Activated T-cell treated with anti-CD3 and anti-CD28 coated beads, Interleukin-2, amount 50 U/mL, for 1 hour (primary cell): ENCODE measurements at places on chromosomes 7 and 10.
A peak's percentile ranks its signal among the peaks of the same experiment; 100 is the strongest.

DNA sequence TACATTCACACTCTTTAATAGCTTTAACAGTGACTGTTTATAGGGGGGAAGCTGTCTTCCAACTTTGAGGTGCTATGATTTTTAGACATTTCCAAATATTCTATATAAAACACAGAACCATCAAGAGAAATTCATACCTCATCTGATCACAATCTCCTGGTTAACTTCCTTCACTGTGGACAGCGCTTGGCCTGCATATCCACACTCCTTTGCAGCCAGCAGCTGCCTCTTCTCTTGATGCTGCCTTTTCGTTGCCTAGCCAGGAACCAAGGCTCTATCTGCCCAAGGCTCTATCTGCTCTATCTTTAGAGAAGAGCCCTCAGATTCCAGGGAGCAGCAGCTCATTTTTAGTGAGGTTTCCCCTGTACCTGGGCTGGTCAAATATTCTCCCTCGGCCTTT lies 252.0 kb downstream of the PTEN start:
- no peak for DNase-seq

- DNase-seq: no peak
Measured at GRCh38 chr7:102170393-102170970, 116.2 kb upstream of the SH2B2 start.

- peak; percentile 65 for DNase-seq
Measured at GRCh38 chr7:149496642-149497391, 792 bp downstream of the ZNF746 start.

GRCh38 chr10:110059925-110060324 lies 52.1 kb downstream of the ADD3 start:
- DNase-seq: no peak

- no peak for DNase-seq
Measured at GRCh38 chr7:93365341-93365740, 133.2 kb downstream of the VPS50 start.

DNA sequence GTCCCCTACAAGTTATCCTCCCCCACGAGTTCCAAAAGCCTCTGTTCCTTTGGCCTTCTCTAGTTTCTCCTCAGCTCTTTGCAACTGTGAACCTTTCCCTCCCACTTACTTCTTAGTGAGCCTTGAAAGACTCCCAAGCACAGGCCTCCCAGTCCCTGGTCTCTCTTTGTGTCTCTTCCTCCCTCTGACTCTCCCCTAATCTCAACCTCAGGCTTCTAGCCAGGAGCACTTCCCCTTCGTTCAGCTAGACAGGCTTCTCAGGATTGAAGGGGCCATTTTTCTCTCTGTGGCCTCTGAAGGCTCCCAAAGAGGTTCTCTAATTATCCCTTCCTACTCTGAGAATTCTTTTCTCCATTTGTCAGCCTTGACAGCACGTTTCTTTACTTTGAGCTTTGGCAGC lies 50.2 kb upstream of the PHYHIPL start:
- no peak for DNase-seq

GRCh38 chr7:30771880-30772425 lies 736 bp downstream of the MINDY4 start:
- DNase-seq: no peak

DNA sequence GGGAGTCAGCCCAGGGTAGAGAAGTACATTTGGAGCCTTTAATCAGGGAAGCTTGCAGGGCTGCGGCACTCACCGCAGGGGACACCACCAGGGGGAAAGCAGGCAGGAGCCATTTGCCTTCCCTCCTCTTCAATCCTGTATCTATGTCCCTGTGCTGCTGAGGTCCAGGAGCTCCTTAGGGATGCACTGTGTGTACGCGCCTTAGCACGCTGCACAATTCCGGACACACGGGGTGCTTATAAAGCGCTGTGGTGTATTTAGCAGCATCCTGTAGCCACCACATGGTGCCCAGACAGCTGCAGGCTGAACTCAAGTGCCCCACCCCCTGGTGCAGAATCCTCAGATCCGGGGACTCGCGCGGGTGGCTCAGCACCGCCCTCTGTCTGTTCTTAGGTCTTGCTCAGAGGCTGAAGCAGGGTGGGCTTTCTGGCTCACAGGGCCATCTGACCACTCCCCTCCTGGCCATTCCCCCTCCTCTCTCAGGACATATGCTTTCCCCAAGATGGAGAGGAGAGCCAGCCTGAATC lies 421.4 kb downstream of the SDK1 start:
- peak; percentile 36 for DNase-seq

DNA sequence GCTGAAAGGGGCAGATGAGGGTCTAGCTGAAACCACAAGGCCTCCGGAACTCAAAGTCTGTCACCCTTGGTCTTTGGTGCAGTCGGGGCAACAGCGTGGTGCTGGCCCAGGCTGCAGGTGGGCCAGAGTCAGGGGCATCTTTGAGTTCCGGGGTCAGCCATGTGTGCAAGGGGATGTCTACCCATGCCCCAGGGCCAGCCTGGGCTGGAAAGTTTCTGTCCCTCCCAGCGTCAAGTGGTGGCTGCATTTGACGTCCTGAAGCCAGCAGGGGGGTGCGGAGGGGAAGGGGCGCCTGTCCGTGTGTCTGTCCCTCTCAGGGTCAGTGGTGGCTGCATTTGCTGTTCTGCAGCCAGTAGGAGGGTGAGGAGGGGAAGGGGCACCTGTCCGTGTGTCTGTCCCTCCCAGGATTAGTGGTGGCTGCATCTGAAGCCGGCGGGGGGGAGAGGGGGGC lies 638 bp downstream of the BRAT1 start:
- no peak for DNase-seq

DNA sequence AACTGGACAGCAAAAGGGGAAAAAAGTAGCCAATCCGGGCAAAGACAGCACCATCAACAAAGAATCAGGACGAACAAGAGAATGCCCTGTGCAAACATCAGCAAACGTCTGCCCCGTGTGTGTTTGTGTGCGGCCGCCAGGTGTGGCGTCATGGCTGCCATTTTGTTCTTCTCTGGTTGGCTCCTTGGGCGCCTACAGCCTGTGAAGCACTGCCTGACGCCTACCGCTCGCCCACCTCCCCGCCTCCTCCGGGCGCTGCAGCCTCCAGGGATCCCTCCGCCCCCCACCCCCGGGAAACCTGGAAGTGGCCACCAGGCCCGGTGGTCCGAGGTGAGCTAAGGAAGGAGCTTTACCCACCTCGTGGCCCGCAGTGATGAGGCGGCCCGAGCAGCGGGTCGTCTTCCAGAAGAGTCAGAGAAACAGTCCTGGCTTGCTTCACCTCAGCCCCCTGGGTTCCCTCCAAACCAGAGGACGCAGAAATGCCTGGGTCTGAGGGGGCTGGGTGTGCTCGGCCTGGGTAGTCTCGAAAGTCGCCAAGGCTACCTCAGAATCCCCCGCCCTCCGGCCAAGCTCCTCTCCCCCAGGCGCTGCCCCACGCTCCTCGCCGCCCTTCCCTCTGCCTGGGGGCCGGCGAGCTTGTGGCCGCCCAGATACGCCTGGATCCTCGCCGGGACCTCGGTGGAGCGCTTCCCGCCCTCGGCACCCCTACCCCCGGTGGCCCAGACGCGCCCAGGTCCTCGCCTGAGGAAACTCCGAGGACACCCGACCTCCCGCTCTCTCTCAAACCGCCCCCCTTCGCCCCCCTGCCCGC lies 61.8 kb upstream of the IL6 start:
- no peak for DNase-seq

GRCh38 chr10:6748981-6749635 lies 169.0 kb upstream of the PRKCQ start:
- DNase-seq: no peak

DNA sequence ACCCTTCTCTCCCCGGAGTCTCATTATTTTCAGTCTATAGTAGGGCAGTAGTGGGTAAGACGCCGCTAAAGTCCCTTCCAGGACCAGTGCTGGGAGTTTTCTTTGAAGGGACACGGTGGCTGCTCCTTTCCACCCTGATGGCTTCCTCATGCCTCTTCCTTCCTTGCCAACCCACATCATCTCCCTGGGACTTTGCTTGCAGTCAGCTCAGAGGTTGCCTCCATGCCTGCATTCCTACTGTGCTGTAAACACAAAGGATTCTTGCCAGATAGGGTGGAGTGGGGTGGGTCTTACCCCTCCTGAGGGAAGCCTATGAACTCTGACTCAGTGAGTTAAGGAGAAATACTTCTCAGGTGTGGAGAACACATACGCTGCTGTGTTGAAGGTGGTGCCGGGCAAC lies 59.9 kb upstream of the IGFBP3 start:
- no peak for DNase-seq

DNA sequence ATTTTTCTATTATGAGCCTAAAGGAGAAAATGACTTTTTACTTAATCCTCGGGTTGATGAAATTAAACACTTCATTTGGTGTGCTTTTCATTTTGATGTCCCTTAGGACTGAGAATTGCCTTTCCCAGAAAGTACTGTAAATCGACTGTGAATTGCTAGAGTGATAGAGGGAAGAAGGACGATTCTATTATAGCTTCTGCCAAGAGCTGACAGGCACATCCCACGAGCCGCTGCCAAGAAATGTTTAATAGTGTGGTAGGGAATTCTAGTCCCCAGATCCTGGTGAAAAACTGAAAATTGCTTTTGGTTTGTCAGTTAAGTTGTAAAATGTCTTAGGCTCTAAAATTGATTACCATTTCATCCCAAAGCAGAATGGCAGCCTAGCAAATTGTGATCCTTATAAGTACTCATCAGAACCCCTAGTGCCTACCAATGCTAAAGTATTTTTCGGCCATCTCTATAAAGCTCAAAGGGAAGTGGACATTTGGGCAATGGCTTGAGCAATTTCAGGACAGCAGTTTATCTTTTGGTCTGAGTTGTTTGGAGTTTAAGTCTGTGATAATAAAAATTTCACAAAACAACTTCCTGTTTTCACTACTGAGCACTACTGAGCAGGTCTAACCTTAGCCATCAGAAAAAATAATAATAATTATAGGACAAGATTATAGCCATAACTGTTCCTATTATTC lies 44.6 kb upstream of the HYCC1 start:
- no peak for DNase-seq

GRCh38 chr10:79046326-79046725 lies 22.4 kb upstream of the ZMIZ1 start:
- no peak for DNase-seq

- no peak for DNase-seq
Measured at GRCh38 chr7:251446-252175, 38.4 kb upstream of the FOXL3 start.

GRCh38 chr10:61470740-61471139 lies 17.6 kb upstream of the TMEM26 start:
- no peak for DNase-seq

DNA sequence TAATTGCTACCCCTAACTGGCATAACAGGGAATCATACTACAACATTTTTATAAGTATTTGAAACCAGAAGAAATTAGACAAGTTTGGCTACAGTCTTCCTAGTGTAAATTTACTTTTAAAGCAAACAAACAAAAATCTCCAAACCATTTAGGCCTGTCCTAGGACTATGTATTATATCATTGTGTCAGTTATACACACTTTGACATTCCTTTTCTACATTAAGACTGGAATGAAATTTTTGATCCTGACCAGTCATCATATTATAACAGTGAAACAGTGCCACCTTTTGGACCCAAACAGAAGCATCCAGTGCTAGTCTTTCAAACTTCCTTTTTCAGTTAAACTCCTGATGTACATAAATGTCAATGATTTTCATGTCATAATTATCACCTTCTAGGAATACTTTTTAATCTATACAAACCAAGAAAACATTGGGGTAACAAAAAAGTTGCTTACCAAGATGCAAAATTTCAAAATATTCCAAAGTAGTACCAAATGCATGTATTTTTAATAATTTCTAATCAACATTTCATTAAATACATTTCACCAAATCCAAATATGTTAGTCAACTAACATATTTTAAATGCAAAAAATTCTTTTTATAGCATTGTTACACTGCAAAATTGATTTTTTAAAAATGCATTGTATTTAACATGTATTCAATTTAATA lies 75.7 kb downstream of the IMMP2L start:
- DNase-seq: no peak

GRCh38 chr10:84194424-84195043 lies at the start of gene CDHR1:
Gene CDHR1 (plus strand): TSS chr10:84194537. CDS start chr10:84194761, 224 bp downstream.
- peak; percentile 54 for DNase-seq

DNA sequence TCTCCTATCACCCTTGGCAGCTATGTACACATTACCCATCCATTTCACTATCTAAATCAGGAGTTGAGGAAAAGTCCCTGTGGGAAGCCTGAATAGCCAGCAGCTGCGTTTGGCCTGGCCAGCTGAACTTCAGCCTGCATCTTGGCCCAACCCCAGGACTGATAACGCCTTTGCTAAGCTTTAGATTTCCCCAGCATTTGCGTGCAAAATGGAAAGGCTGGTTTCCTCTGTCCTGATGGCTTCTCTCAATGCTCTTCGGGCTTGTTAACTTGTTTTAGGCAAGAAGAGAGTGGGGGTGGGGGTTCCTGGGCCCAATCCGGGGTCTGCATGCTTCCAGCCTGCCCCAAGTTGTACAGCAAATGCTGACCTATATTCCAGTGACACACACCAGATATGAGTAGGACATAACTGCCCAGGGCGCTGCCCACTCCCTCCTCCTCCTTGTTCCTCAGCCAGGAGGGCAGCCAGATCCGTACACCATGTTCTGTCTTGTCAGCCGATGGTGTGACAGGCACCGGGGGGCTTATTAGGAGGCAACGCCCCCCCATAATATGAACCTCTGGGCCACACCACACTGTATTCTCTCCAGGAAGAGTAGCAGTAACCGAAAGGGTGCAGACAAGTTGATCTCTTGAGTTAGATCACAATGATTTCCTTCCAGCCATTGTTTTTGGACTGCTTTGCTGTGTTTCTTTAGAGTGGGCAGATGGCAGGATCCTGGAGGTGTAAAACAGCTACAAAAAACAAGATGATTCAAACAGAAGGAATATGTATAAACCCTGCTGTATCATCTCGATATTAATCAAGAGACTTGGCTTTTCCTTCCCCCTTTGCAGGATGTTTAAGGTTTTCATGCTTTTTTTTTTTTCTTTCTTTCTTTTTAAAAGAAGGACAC lies 339.0 kb downstream of the RNLS start:
- DNase-seq: no peak
